ENCODE measurements at places on chromosomes 3 and 15.

- DNase-seq, result no peak
Observed at GRCh38 chr3:192899540-192899982, 18.1 kb downstream of the MB21D2 start.

- no peak for DNase-seq
Observed at GRCh38 chr3:48402281-48402732, 27.6 kb downstream of the PLXNB1 start.

GRCh38 chr15:94110476-94111130 lies 120.8 kb upstream of the MCTP2 start:
- no peak for DNase-seq

DNA sequence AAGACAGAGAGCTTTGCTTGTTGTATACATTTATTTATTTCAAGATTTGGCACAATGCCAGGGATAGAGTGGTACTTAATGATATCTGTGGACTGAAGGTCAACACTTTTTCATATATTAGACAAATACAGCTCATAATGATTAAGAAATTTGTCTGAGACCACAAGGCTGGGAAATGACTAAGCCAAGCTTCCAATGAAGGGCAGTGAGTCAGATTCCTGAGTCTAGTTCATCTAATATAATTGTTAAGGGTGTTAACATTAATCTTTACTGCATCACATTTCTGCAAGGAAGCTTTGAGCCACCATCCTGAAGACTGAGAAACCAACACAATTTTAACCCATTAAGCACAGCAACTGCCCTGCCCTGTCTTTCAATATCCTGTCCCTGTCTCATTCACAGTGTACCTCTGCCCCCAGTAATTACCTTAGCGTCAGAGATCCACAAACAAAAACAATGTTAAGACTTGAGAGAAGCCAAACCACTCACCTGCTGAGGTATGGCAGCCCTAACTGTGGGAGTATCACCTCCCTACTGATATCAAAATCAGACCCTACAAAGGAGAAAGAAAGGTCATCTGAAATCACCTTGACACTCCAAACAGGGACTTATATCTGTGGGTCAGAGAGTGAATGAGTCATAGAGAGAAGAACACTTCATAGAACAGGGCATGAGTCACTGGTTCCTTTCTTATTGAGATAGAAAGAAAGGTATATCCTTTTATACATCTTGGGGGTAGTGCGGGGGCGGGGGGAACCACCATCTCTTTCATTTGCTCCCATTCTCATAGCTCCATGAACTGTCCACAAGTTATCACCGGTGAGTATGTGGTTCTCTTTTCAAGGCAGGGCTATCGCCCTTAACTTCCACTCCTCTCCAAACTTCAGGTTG lies 74.7 kb downstream of the MAGI1 start:
- no peak for DNase-seq

GRCh38 chr3:41290736-41291135 lies 91.4 kb downstream of the CTNNB1 start:
- no peak for DNase-seq

Measured in stimulated activated CD8-positive, alpha-beta memory T cell treated with anti-CD3 and anti-CD28 coated beads, Interleukin-15, amount 100 ng/mL, for 4 hours (primary cell).